Left colon (tissue), 2 donors: ENCODE measurements at places on chromosomes 7 and 10. TPM values are rescaled to one million over a fixed set of nuclear protein-coding genes. Genes with fewer than 3 reads are reported as not detected.

Gene PDCD11
- total RNA-seq: 17.9 TPM

Gene MYH16
- total RNA-seq: not detected

Gene LRRC18
- not detected for total RNA-seq

DNA sequence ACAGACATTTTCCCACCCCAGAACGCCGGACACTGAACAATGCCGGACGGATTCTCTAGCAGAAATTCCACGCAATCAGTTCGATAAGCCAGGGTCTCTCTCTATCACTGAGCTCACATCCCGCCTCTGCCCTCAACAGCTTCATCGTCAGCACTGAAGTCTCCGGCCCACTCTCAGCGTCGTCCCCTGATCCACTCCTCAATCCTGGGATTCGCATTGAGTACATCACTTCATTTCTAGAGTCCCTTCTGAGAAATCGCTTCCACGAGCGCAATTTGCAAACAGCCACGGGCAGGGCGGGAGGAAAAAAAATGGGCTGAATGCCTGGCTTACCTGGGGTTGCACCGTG, 365 bp downstream of the YME1L1 start:
- DNase-seq: no peak

DNA sequence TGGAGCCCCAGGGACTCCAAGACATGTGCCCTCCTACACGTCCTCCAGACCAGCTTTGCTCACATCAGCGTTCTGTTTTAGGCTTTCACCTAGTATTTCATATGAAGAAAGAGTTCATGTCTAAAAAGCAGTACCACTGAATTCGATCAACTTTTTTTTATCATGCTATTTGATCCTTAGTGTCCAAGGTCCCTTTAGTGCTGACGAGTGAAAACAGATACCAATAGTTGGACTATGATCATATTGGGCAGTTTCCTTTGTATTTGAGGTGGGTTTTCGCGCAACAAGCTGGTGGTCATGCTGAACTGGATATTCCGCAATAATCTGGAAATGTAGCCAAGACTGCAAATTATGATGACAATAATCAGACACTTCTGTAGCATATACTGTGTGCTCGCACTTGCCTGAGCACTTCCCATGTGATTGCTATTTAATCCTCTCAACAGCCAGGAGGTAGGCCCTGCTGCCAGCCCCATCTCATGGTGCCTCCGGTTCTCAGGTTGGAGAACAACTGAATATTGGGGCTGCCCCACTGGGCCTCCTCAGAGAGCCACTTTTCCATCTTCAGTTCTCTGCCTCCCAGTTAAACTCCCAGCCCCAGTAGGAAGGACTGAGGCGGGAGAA, 65.9 kb downstream of the RBM20 start:
- DNase-seq: no peak

DNA sequence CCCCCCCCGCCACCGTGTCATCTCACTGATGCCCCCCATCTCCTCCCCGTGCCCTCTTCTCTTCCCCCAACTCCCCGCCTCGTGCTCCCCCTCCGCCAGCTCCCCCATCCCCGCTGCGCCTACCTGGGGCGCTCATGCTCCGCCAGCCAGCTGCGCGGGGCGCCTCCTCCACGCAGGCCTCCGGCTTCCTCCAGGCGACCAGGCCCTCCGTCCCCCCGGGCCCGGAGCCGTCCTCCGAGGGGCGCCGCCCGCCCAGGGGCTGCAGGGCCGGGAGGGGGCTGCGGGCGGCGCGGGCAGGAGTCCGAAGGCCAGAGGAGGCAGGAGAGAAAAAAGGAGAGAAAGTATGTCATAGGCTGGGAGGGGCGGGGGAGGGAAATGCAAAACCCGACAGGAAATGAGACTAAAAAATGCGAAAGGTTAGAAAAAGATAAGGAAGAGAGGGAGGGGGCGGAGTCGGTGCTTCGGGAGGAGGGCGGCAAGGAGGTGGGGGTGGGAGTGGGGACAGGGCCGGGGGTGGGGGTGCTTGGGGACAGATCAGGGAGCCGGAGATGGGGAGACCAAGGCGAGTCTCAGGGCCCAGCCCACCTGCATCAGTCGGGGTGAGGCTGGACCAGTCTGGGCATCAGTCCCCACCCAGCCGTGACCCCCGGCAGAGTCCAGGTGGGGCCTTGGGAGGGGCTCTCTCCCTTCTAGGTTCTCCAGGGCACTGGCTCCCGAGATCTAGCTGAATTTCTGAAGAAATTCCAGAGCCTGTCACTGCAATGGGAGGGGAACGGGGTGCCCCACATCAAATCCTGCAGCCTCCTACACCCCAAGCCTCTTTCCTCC, at the start of gene CARD11:
Gene CARD11, minus strand, starts transcription at position 324 of the 828 bp plus-strand sequence. CDS start 85,361 bp downstream, outside the sequence.
- DNase-seq: peak; percentile 41

- DNase-seq: no peak
Observed at GRCh38 chr7:79547132-79547531, 93.7 kb upstream of the MAGI2 start.

- DNase-seq: peak; percentile 46
Observed at GRCh38 chr10:110834629-110835301, 37.0 kb upstream of the PDCD4 start.

GRCh38 chr10:88120599-88121333, 257.3 kb downstream of the PTEN start:
- DNase-seq: no peak
